A549 treated with AZD2906 at 1 μM for 4 hours (cell line): ENCODE measurements at places on chromosomes 11 and 22. TPM values are rescaled to one million over a fixed set of nuclear protein-coding genes. Genes with fewer than 3 reads are reported as not detected.

Gene CCT8L2
- total RNA-seq, result not detected in 5 replicates

Gene SMTNL1
- not detected in 5 replicates for total RNA-seq

Gene EI24
- total RNA-seq, result 97.3 to 113 TPM (median 98.8 TPM) in 5 replicates

Gene SPDYC
- not detected in 5 replicates for total RNA-seq

Gene ART1
- 0.06 to 0.10 TPM in 2 of 5 replicates, not detected in the others for total RNA-seq

Gene ADAMTS15
- total RNA-seq, result 5.1 to 7.9 TPM (median 7.1 TPM) in 5 replicates

Gene HEPN1
- total RNA-seq, result not detected in 5 replicates

Gene MUC5B
- 1.6 to 4.1 TPM (median 2.2 TPM) in 5 replicates for total RNA-seq

Gene GGTLC3
- total RNA-seq, result not detected in 5 replicates

Gene TMEM191C
- 0.50 to 1.2 TPM (median 0.76 TPM) in 5 replicates for total RNA-seq

Gene CFL1
- 1,981 to 2,375 TPM (median 2,303 TPM) in 5 replicates for total RNA-seq

Gene GLYATL1
- not detected in 5 replicates for total RNA-seq
